Heart left ventricle (tissue), 16 donors: ENCODE measurements at places on chromosomes 4 and X. TPM values are rescaled to one million over a fixed set of nuclear protein-coding genes. Genes with fewer than 3 reads are reported as not detected.

The ODAPH gene
- not detected for total RNA-seq

The RNF128 gene
- 0.36 TPM for total RNA-seq

The SASH3 gene
- total RNA-seq, result 1.6 TPM

The NPY2R gene
- not detected for total RNA-seq

DNA sequence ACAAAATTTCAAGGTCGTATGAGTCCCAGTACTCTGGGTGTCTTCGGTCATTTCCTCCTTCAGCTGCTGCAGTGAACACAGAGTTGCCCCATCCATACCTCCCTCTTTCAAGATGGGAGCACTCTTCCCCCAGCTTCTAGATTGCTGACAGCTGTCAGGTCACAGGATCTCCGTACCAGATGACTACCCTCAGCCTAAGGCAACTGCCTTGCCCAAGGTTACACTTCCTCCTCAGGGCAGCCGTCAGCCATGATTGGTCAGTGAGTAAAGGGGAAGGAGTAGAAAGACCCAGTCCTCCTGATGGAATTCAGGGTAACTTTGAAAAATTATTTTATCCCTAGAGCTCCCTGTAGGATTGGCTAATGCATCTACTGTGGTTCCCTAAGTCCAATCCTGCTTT is 81.6 kb downstream of the NAF1 start:
- DNase-seq, result no peak

GRCh38 chr4:48030470-48030869 is 13.9 kb downstream of the NIPAL1 start:
- no peak for DNase-seq

DNA sequence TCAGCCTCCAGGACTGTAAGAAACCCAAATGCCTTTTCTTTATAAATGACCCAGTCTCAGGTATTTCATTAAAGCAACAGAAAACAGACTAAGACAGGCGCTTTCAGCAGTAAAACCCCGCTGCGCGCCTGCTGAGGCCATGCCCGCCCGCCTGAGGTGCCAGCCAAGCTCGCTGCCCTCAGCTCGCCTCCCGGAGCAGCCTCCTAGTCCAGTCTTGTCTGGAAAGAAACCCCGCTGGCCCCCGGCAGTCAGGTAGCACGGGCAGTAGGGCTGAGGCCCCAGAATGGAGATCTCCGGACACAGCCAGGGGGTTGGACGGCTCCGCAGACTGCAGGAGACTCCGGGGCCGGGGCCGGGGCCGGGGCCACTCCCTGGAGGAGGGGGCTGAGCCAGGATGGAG is 31.7 kb downstream of the ZFYVE28 start:
- DNase-seq, result no peak

DNA sequence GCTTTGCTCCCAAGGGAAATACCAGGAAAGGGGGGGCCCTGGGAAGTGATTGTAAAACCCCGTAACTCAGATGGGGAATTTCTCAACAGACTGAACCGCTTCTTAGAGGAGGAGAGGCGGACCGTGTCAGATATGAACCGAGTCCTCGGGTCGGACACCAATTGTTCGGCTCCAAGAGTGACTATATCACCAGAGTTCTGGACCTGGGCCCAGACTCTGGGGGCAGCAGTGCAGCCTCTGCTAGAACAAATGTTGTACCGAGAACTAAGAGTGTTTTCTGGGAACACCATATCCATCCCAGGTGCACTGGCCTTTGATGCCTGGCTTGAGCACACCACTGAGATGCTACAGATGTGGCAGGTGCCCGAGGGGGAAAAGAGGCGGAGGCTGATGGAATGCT is 1.0 kb downstream of the PNMA3 start:
- DNase-seq, result no peak

GRCh38 chr4:183907871-183908683 is 3.0 kb downstream of the STOX2 start:
- no peak for DNase-seq
